ENCODE measurements at places on chromosomes 1 and 21. TPM values are rescaled to one million over a fixed set of nuclear protein-coding genes. Genes with fewer than 3 reads are reported as not detected.

GRCh38 chr1:151144474-151145303, 1.7 kb downstream of the SEMA6C start:
- no peak for DNase-seq

Gene TLCD4
- 92.7 TPM for polyA plus RNA-seq

GRCh38 chr1:108627256-108627655, 33.6 kb downstream of the HENMT1 start:
- no peak for DNase-seq

DNA sequence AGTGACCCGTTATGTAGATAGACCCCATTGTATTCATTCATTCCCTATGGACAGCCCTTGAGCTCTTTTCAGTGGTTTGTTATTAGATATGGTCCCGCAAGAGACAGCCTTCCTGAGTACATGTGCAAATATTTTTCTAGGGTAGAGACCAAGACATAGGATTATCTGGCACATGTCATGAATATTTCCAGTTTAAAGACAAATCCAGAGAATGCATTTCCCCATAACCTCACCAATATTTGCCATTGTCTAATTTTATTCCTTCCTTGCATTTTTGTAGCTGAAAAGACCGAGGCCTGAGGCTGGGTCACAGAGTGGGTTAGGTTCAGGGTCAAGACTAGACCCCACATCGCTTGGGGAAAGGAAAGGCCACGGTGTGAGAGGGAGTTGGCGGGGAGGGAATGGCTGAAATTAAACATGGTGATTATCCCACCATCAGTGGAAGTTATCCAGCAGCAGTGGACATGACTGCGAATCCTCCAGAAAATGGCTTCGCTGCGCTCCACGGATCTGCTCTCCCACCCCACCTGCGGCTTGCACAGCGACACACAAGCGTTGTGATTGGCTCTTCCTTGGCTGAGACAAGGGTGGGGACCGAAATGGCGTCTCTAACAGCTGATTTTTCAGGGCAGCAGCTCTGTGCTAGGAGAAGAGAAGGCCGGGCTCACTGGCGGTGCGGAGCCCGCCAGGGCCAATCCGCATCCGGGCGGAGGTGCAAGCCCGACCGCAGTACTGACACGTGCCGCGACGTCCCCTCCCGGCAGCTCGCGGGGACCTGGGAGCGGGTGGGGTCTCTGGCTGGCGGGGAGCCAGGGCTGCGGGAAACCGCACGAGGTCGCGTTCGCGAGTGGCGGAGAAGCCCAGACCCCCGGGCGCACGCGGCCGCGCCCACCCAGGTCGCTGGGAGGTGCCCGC, 16.1 kb upstream of the STMN1 start:
- DNase-seq, result peak; percentile 41

DNA sequence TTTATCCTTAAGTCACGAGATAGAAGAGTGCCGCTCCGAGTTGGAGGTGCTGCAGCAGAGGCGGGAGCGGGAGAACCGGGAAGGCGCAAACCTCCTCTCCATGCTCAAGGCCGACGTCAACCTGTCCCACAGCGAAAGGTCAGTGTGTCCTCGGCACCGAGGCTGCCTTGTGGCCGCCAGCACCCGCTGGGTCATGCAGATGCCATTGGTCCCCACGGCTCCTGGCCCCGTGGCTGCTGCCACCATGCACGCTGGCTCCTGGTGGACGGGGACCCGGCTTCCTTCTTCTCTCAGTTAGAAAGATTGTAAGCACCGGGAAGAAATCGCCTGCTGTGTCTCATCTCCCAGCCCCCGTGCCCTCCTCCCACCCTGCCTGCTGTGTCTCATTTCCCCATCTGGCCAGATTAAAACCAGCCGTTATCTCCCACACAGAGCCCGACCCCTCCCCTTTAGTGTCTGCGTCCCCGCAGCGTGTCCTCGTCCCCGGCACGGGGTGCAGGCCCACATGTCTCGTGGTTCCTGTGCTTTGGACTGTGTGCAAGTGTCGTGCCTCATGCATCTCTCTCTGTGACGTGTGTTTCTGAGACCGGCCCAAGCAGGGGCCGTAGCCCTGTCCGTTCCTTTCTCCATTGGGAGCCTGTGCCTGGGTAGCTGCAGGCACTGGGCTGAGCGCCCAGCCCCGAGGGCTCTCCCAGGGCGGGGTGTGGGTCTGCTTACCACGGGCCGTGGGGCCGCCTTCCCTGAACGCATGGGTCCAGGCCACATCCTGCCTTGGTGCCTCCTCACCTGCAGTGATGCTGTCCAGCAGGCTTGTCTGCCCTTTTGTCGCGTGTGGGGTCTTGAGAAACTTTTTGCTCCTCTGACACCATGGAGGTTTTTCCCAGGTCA, 62.1 kb downstream of the PCNT start:
- no peak for DNase-seq

Gene KRTAP12-2
- polyA plus RNA-seq, result not detected

Gene S100A2
- polyA plus RNA-seq, result 0.22 TPM

- no peak for DNase-seq
Measured at GRCh38 chr1:24459551-24460266, 42.9 kb upstream of the RCAN3 start.

Gene PRAMEF33
- polyA plus RNA-seq, result 0.12 TPM

DNA sequence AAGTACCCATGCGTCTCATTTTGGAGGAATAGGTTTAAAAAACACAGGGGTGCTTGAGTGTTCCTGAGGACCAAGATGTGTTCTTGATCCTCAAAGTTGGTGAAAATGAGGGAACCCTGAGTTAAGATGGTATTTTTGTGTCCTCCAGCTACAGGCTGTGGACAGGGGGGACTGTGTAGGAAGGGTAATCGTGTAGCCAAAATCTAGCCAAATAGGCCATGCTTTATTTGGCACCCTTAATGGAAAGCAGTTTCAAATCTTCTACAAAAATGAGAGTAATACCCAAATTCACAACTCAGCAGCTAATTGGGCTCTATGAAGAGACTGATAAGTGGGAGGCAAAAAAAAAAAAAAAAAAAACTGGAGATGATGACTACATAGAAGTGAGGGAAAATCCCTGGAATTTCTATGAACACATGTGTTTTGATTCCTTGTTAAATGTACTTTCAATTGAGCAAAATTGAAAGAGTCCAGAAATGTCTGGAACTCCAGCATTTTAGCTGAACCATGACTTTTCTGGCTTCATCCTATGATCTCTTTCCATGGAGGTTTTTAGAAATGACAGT, 470 bp downstream of the HSD11B1 start:
- DNase-seq, result no peak

Gene ZNF593OS
- polyA plus RNA-seq, result 0.10 TPM

- DNase-seq, result no peak
Measured at GRCh38 chr1:228827019-228827418, 91.7 kb downstream of the RHOU start.

GRCh38 chr1:58779059-58779754, 4.6 kb downstream of the JUN start:
- DNase-seq, result no peak

GRCh38 chr21:44706026-44706705, 5.2 kb downstream of the TSPEAR start:
- DNase-seq, result peak; percentile 12

All from liver (tissue), 10 donors.